ENCODE measurements at places on chromosomes 3 and 15.

GRCh38 chr3:73623346-73623745 lies 1.4 kb downstream of the PDZRN3 start:
- H3K4me1 ChIP-seq = no peaks in the 10 kb centered on the region
- H3K27me3 ChIP-seq = no peaks in the 10 kb centered on the region
- H3K36me3 ChIP-seq = no peaks in the 10 kb centered on the region
- DNase-seq = no peak
- H3K4me3 ChIP-seq = no peak overlapping the region

DNA sequence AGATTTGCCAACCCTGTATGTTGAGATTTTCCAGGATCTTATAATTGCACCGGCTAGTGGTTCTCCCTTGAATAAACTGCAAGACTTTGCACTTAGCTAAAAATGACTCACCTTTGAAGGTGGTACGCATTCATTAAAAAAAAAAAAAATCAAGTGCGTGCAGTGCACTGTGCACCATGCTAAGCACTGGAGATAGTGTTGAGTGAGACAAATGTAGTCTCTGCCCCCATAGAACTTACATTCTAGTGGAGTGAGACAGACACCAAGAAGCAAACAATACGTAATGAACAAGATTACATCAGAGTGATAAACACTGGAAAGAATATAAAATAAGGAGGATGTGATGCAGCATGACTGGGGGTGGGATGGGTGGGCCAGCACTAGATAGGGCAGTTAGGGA lies 69.4 kb downstream of the ITPR1 start:
- H3K4me3 ChIP-seq = no peak overlapping the region
- H3K27me3 ChIP-seq = no peaks in the 10 kb centered on the region
- H3K27ac ChIP-seq = no peak overlapping the region
- DNase-seq = no peak
- H3K4me1 ChIP-seq = no peaks in the 10 kb centered on the region

DNA sequence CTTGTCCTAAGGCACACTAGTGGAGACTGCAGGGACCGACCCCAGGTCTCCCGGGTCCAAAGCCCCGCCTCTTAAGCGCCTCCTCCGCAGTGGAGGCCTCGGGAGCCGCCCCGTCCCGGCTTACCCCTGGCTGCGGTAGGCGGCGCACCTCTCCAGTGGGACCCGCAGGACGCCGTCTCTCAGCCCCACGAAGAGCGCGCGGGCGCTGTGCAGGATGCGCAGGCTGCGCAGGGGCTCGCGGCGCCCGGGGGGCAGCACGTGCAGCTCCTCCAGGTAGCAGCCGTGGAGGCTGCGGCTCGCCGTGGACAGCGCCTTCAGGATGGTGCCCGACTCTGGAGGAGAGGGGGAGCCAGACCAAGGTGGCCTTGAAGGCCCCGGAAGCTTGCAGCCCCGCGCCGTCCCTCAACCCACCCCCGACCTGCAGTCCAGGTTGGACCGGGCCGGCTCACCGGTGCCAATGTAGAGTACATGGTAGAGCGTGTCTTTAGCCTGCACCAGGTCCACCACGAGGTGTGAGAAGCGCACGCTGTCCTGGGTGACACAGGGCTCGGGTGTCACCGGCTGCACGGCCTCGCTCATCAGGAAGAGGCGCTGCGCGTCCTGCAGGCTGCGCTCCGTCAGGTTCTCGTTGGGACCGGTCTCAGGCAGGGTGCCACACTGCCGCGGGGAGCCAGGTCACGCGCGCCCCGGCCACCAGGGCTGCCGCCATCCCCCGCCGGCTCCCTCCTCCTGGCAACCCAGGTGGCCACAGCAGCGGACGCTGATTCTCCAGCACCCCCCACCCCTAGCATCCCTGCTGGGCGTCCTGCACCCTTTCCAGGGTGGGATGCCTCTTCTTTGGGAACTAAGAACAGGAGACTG lies 105.5 kb downstream of the SEMA5B start:
- peak; percentile 57 for DNase-seq
- H3K4me3 ChIP-seq = no peak overlapping the region
- no peaks in the 10 kb centered on the region for H3K36me3 ChIP-seq
- H3K4me1 ChIP-seq = no peaks in the 10 kb centered on the region
- H3K27ac ChIP-seq = no peak overlapping the region

DNA sequence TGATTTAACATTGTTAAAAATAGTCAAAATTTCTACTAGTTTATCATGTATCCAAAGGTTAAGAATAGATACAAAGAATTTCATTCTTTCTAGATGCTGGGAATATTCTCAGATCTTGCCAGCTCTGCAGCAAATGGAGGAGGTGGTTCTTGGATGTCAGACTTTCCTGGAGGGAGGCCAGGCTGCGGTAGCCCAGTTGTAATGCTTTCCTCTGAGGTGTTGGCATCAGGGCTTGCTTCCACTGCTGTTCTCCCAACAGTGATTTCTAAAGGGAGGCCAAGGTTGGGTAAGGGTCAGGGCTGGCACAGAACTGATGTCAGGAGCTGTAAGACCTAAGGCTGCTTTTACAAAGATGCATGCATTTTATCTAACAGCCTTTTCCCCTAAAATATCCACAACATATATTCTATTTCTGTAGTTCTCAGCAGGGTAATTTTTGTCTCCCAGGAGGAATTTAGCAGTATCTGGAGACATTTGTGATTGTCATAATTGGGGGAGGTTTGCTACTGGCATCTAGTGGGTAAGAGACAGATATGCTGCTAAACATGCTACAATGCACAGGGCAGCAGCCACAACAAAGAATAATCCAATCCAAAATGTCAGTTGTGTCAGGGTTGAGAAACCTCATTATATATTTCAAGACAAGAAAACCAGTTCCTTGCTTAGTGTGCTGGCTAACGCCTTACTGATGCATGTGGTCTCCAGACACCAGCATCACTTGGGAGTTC lies 42.0 kb upstream of the SPTSSB start:
- no peaks in the 10 kb centered on the region for H3K27me3 ChIP-seq
- peaks cover 2% of the 10 kb centered on the region for H3K4me1 ChIP-seq
- no peaks in the 10 kb centered on the region for H3K36me3 ChIP-seq
- no peak overlapping the region for H3K4me3 ChIP-seq
- no peak overlapping the region for H3K27ac ChIP-seq

GRCh38 chr3:129758306-129758705 lies 135.2 kb downstream of the TMCC1 start:
- no peaks in the 10 kb centered on the region for H3K36me3 ChIP-seq
- no peaks in the 10 kb centered on the region for H3K27me3 ChIP-seq
- no peak overlapping the region for H3K27ac ChIP-seq
- no peaks in the 10 kb centered on the region for H3K4me1 ChIP-seq

DNA sequence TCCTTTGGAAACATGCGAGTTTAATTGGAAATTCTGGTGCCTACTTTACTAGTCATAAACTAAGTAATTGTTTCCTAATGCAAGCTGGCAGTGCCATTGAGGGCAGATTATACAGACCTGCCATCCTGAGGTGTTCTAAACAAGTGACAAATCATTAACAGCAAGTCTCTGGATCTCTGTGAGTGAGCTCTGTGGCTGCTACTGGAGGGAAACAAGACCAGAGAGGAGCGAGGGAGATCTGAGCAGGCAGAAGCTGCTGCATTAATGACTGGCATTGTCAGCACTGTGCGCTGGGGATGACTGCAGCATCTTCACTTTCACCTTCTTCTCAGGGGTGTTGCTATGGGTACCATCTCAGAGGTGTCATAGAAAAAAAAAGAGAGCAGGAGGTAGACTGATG lies 308.4 kb upstream of the DPH6 start:
- H3K27ac ChIP-seq = no peak overlapping the region
- no peak overlapping the region for H3K4me3 ChIP-seq
- no peaks in the 10 kb centered on the region for H3K4me1 ChIP-seq
- no peaks in the 10 kb centered on the region for H3K27me3 ChIP-seq
- no peak for DNase-seq
- no peaks in the 10 kb centered on the region for H3K36me3 ChIP-seq

GRCh38 chr3:7166460-7166859 lies 305.5 kb downstream of the GRM7 start:
- no peaks in the 10 kb centered on the region for H3K36me3 ChIP-seq
- H3K4me3 ChIP-seq = no peak overlapping the region
- H3K4me1 ChIP-seq = no peaks in the 10 kb centered on the region
- no peak for DNase-seq
- H3K27me3 ChIP-seq = no peaks in the 10 kb centered on the region
- no peak overlapping the region for H3K27ac ChIP-seq

DNA sequence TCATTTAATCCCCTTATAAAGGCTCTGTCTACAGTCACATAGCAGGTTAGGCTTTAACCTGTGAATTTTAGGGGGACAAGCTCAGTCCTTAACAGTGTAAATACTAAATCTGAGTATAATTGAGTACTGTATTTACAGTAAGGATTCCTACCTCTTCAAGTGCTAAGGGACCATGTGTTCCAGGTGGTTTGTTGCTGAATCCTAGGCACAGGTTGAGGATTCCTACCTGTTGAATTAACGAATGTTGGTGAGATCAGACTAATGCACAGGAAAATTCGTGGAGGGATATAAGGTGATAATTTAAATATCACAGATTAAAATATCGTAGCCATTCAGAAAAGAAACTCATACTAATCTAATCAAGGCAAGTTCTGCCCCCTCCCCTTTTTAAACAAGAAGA lies 24.9 kb downstream of the CDV3 start:
- no peaks in the 10 kb centered on the region for H3K4me1 ChIP-seq
- no peaks in the 10 kb centered on the region for H3K36me3 ChIP-seq
- H3K27ac ChIP-seq = no peak overlapping the region
- no peak for DNase-seq
- H3K4me3 ChIP-seq = no peak overlapping the region

DNA sequence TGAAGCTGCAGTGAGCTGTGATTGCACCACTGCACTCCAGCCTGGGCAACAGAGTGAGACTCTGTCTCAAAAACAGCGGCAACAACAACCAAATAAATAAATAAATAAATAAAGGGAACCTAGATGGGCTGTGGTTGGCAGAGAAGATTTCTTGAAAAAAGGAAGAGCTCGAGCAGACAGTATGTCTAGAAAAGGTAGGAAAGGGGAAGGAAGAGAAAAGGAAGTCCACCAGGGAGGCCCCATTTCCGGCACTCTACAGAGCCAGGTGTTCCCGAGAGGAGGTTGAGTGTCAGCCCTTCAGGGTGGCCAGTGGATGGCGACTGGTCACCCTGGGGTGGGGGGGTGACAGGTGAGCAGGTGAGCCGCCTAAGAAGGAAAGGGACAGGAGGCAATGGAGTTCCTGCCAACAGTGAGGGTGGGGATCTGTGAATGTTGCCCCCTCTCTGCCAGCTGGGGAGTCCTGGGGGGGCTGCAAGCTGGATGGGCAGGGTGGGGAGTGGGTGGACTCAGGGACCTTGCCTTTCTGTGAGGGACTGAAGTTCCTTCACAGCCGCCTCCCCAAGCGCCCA lies 14.8 kb downstream of the PAQR5 start:
- H3K27ac ChIP-seq = no peak overlapping the region
- H3K4me1 ChIP-seq = no peaks in the 10 kb centered on the region
- H3K4me3 ChIP-seq = no peak overlapping the region

DNA sequence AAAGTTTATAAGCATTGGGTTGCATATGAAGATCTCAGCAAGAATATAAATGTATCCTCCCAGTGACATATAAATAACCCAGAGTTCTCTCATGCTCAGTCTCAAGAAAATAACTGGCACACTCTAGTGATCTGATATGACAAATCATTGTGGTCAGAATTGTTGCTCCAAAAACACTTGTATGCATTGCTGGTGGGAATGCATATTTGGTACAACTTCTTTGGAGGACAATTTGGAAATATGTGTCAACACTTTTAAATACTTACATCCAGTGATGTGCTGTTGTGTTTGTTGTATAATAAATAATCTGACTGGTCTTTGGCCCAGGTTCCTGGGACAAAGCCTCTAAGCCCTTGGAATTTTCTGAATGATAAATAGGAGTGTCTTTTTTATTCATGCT lies 66.7 kb upstream of the STT3B start:
- H3K27ac ChIP-seq = no peak overlapping the region
- H3K4me3 ChIP-seq = no peak overlapping the region
- no peak for DNase-seq
- peaks cover 10% of the 10 kb centered on the region for H3K4me1 ChIP-seq
- no peaks in the 10 kb centered on the region for H3K36me3 ChIP-seq
- H3K27me3 ChIP-seq = peaks cover 2% of the 10 kb centered on the region

- no peaks in the 10 kb centered on the region for H3K4me1 ChIP-seq
- no peaks in the 10 kb centered on the region for H3K36me3 ChIP-seq
- no peak overlapping the region for H3K27ac ChIP-seq
- no peak for DNase-seq
Measured at GRCh38 chr3:23356923-23357322, 153.8 kb downstream of the UBE2E2 start.

DNA sequence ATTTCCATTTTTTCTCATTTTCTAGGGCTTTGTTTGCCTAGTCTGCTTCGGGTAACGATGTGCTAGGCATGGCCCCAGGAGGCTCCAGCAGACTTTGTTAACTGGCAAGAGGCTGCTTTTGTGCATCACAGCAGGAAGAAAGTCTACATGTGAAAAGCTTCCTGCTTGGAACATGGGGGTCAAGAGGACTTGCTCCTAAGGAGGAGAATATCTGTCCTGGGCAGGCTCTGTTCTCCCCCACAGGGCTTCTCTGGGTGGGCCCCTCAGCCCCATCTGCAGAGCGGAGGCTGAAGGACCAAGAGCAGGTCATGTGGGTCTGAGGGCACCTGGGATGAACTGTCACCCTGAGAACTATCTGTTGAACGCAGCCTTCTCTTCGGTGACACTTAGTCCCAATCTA lies 94.7 kb downstream of the CCNL1 start:
- no peak overlapping the region for H3K27ac ChIP-seq
- H3K4me3 ChIP-seq = no peak overlapping the region
- H3K36me3 ChIP-seq = no peaks in the 10 kb centered on the region
- H3K4me1 ChIP-seq = peaks cover 13% of the 10 kb centered on the region
- H3K27me3 ChIP-seq = no peaks in the 10 kb centered on the region
- peak; percentile 54 for DNase-seq

GRCh38 chr15:67775250-67775649 lies 50.1 kb upstream of the SKOR1 start:
- no peaks in the 10 kb centered on the region for H3K36me3 ChIP-seq
- H3K4me3 ChIP-seq = no peak overlapping the region
- peaks cover 2% of the 10 kb centered on the region for H3K4me1 ChIP-seq
- no peaks in the 10 kb centered on the region for H3K27me3 ChIP-seq

DNA sequence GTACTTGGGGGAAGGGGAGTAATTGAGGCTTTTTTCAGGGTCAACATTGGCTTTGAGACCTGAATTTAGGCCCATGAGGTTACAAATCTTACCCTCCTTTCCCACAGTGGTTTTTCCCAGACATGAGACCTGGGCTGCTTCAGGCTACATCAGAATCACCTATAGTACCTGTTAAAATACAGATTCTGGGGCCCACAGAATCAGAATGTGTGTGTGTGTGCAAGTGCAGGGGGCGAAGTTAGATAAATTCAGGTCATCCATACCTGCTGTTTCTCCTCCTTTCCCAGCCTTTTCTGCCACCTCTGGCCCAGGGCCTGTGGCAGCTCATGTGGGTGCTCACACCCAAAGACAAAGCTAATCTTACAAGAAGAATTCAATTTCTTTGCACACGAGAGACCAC lies 110.5 kb downstream of the RAB11A start:
- no peaks in the 10 kb centered on the region for H3K27me3 ChIP-seq
- DNase-seq = no peak
- peaks cover 2% of the 10 kb centered on the region for H3K4me1 ChIP-seq
- no peak overlapping the region for H3K27ac ChIP-seq
- H3K4me3 ChIP-seq = no peak overlapping the region

- H3K4me1 ChIP-seq = no peaks in the 10 kb centered on the region
- DNase-seq = no peak
- no peak overlapping the region for H3K4me3 ChIP-seq
- H3K27me3 ChIP-seq = no peaks in the 10 kb centered on the region
- no peak overlapping the region for H3K27ac ChIP-seq
- H3K36me3 ChIP-seq = no peaks in the 10 kb centered on the region
Measured at GRCh38 chr3:18572809-18573208, 147.7 kb upstream of the SATB1 start.

All from mesendoderm (in vitro differentiated cells).